Activated CD4-positive, alpha-beta T cell treated with anti-CD3 and anti-CD28 coated beads, Interleukin-2, Interleukin-4, amounts not matched to agents 100 ng/mL and 50 ng/mL, durations not matched to agents 16 hours and 8 hours (primary cell): ENCODE measurements at places on chromosomes 3 and 15.

DNA sequence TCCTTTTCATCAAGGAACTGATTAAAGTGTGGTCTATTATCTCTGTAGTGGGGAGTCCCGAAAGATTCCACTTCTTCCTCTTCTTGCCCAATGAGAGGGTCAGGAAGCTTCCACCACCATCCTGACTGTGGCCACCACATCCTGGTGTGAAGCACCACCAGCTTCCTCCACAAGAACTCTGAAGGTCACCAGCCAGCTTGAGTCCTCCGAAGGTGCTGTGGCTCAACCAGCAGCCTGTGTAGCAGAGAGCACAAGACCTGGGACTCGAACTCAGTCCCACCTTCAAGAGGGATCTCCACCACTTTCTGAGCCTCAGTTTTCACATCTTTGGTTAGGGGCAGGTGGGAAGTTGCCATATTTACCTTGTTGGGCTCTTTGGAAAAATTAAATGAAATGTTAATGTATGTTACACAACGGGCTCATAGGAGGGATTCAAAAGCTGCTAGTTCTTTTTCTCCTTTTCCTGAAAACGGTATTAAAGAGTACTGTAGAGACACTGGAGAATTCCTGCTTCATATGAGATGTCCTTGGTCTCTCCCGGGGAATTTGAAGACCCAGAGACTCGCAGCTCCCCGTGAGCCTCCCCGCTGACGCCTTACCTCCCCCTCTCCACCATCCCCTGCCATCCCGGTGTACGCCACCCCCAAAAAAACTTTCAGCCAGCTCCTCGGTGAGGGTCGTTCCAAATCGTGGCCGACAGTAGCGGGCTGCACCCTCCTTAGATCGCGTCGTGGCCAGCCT is 816 bp upstream of the ACAN start:
- DNase-seq: no peak

- DNase-seq: no peak
Observed at GRCh38 chr3:34053626-34054025, 255.2 kb downstream of the PDCD6IP start.

DNA sequence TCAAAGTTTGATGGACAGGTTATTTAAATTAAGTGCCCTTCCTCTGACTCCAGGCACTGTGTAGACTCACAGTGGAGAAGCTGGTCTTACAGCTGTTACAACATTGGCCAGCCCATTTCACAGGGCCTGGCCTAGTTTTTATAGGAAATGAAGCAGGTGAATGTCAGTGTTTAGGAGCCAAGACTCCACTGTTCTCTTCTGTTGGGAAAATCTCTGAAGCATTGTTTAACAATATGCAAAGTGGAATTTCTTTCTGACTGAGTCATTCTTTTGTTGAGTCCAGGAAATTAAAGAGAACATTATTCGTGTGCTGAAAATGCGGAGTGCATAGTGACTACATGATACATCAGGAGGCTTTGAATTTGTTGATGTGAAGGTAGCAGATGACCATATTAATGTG is 64.7 kb downstream of the ARRDC4 start:
- no peak for DNase-seq

- no peak for DNase-seq
Observed at GRCh38 chr3:143366672-143367071, 247.1 kb downstream of the CHST2 start.
